ENCODE measurements at places on chromosomes 5 and 9.

- DNase-seq = no peak
Observed at GRCh38 chr9:126556560-126557250, 57.0 kb upstream of the LMX1B start.

GRCh38 chr5:141742866-141743851 is 61.1 kb upstream of the ARAP3 start:
- peak; percentile 28 for DNase-seq

GRCh38 chr5:38830521-38831051 is 15.2 kb upstream of the OSMR start:
- DNase-seq = no peak

DNA sequence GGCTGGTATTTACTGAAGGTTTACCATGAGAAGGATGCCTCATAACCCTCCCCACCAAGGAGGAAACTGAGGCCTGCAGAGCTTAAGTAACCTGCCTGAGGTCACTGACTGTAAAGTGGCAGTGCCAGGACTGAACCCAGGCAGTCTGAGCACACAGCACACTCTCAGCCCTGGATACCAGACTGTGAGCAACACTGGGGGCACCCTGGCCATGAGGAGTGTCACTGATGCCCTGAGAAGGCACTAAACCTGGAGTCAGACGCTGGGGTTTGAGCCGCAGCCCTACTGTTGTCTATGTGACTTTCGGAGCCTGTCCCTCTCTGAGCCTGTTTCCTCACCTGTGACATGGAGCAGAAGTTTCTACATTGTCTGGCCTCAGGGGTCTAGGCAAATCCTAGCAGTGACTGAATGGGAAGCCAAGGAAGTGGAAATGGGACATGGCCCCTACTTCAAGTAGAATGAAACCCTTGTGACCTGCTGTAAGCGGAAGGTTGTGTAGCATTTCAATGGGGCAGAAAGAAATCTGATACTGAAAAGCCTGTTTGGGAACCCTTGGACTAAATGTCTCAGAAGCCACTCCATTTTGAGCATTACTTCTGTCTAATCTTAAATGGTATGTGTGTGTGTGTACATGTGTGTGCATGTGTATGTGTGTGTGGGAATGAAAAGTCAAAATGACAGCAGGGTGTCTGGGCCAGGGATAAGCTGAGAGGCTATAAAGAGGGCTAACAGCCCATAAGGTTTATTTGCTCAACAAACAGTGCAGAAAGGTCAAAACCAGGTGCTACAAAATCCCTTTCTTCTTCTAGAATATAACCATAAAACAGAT is 36.0 kb downstream of the B4GALT1 start:
- DNase-seq = no peak

GRCh38 chr5:75847561-75848021 is 130.4 kb upstream of the POC5 start:
- DNase-seq = no peak

DNA sequence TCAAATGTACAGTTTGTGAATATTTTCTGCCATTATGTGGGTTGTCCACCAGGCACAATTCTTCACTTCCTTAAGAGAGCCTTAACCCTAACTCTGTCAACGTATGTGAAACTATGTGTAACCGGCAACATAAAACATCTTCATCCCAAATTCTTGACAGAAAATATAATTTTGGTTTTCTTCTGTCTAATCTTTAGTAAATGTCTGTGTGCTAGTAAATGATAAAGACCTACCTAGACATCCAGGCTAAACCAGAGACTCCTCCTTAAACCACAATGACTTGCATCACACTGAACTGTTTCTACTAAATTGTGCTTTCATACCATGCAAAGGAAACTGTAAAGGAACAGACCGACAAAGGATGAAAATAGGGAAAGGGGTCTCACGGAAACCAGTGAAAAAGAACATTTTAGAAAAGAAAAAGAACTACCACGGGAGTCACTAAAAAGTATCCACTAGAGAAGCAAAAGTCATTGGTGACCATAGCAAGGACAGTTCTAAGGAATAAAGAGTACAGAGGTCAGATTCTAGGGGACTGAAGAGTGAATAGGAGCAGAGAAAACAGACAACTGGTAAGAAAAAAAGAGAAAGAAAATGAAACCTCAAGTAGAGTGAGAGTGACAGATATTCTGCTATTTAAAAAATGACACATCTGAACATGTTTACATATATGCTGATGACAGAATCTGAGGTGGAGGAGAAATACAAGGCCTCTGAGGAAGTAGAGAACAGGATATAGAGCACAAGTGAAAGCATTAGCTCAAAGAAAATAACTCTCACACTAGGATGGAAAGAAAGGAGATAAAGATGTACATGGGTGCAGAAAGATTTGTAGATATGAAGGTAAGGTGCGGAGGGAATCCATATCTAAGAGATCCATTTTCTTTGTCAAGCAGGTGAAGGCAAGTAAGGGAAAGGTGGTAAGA is 49.4 kb downstream of the FNIP1 start:
- DNase-seq = no peak

- DNase-seq = no peak
Observed at GRCh38 chr5:41815261-41815660, 55.0 kb downstream of the OXCT1 start.

DNA sequence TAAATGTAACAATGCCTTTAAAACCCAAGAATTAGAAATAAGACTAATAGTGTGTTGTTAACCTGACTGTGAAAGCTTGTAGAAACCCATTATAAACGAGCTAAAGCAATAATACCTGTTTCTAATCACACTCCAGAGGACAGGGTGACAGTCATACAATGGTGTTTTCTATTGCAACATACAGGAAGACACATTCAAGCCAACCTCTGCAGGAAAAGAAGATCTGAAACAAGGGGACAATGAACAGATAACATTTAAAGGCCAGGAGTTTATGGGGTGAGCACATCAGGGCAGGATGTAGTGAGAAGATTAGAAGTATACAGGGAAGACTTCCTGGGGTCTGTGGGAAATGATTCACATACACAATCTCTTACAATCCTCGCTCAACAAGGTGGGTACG is 13.8 kb downstream of the BARHL1 start:
- DNase-seq = no peak

DNA sequence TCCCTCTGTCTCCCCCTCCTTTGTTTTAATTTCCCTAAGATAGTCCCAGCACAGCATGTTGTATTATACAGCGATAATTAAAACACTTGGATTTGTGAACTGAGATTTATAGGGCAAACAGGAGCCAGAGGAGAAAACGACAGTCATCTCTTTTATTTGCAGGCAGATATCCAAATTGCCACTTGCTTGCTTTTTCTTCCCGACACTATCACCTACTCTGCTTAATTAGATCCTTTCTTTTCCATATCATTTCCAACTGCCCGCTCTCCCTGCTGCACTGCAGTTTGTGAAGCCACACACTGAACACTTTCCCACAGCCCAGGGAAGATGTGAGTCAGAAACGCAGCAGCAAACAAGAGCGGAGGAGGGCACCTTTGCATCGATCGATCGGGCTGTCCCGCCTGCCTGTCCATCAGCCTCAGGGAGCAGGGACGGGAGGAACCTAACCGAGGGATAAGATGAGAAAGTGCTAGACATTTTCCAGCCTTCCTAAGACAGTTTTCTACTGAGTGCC is 35.8 kb upstream of the SPRY4 start:
- peak; percentile 43 for DNase-seq

GRCh38 chr5:17185773-17186172 is 31.7 kb upstream of the BASP1 start:
- no peak for DNase-seq

GRCh38 chr5:39201160-39201780 is 18.1 kb downstream of the FYB1 start:
- no peak for DNase-seq

GRCh38 chr5:61275841-61276240 is 56.2 kb upstream of the ZSWIM6 start:
- DNase-seq = peak; percentile 15

DNA sequence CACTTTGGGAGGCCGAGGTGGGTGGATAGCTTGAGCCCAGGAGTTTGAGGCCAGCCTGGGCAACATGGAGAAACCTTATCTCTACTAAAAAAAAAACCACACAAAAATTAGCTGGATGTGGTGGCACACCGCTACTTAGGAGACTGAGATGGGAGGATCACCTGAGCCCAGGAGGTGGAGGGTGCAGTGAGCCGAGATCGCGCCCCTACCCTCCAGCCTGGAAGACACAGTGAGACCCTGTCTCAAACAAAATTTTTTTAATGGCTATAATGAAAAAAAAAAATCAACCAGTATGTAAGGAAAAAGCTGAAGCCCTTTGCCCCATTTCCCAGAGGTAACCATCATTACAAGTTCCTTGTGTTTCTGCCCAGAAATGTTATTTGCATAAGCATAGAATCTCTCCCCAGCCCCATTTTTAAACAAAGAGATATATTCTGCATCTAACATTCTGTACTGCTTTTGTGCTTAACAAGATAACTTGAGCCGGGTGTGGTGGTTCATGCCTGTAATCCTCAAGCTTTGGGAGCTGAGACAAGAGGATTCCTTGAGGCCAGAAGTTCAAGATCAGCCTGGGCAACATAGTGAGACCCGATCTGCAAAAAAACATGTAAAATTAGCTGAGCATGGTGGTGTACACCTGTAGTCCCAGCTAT is 35.1 kb upstream of the KCNIP1 start:
- DNase-seq = no peak

- no peak for DNase-seq
Observed at GRCh38 chr9:70260606-70261005, 1.8 kb downstream of the SMC5 start.

- no peak for DNase-seq
Observed at GRCh38 chr5:42666869-42667268, 89.7 kb upstream of the CCDC152 start.

DNA sequence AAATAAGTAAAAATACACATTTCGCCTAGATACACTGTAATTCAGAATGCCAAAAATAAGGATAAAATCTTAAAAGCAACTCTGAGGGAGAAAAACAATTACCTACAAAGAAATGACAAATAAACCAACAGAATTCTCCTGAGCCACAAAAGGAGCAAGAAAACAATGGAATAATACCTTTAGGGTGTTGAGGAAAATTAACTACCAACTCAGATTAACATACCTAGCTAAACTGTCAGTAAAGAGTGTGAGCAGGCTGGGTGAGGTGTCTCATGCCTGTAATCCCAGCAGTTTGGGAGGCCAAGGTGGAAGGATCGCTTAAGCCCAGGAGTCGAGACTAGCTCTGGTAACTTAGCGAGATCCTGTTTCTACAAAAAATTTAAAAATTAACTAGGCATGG is 81.5 kb downstream of the C9orf50 start:
- DNase-seq = no peak

GRCh38 chr9:93601666-93602065 is 25.3 kb downstream of the PHF2 start:
- DNase-seq = no peak

DNA sequence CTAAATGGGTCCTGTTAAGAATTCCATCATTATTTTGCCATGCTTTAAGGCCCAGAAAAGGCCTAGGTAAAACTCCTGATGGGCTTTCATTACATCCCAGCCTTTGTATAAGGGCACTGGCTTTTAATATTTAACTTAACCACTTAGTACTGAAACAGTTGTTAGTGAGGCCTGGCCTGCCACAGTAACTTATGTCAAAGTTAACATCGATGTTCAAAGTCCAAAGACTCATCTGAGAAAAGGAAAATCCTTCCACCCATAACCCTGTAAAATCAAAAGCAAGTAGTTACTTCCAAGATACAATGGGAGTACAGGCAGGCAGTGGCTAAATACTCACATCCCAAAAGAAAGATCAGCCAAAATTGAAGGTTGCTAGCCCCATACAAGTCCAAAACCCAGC is 15.0 kb upstream of the UGT3A1 start:
- no peak for DNase-seq

GRCh38 chr5:143454936-143455516 is 51.5 kb upstream of the NR3C1 start:
- no peak for DNase-seq

DNA sequence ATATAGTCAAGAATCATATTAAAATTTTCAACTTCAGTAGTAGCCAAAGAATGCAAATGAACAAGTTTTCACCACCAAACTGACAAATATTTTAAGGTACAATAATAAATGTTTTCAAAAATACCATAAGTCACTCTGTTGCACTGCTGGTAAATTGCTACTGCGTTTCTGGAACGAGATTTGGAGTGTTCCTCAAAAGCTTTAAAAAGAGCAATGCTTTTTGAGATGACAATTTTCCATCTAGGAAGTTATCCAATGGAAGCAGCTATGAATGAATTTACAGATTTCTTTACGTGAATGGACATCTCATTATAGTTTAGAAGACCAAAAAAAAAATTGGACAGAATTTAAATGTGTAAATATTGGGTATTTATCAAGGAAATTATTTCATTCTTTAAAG is 173.2 kb upstream of the OR13F1 start:
- no peak for DNase-seq

DNA sequence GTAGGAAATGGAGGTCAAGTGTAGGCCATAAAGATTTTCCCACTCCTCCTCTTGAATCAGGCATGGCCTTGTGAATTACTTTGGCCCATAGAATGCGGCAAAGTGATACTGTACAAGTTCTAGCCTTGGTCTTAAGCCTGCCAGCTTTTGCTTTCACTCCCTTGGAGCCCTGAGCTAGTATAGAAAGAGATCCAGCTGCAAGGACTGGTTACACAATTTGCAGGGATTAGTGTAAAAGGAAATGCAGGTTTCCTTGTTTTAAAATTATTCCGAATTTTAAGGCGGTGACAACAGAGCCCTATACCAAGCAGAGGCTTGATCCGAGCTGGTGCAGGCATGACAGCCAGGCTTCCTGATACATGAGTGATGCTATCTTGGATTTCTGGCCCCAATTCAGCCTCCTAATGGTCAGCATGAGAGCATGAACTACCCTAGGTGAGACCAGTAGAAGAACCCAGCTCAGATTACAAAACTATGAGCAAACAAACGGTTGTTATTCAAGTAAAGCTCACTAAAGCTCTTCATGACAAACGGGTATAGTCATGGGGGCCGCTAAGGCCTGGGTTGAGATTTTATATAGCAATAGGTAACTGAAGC is 257.9 kb downstream of the DOCK8 start:
- no peak for DNase-seq

DNA sequence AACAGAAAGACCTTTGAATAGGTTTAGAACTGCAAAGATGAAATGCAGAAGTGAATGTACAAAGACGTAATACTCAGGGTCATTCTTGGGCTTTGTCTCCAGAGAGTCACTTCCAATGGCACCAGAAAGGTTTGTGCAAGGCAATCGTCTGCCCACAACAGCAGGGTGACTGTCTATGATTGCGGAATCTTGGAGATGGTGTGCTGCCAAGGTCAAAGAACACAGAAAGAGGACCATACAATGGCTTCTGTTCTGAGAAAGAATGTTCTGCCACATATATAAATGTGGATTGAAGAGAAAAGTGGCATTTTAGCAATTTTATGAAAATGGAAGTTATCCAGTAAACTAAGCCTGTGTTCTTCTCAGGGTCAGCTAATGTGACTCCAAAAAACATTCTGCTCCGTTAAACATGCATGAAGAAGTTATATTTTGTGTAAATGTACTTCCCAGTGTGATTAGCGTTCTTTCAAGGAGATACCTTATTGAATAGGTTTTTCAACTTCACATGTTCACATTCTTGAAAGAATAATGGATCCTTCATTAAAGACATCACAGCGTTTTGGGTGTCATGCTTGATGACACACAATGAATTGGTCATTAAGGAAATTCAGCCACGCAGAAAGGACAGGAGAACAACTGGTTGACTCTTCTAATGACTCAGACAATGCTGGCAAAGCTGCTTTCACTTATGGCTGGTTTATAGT is 73.4 kb upstream of the CDH6 start:
- DNase-seq = no peak

Data from HTR-8/SVneo (cell line).